ENCODE measurements at places on chromosomes 2 and 18.

- DNase-seq, result no peak
Measured at GRCh38 chr2:10139536-10139935, 17.0 kb downstream of the RRM2 start.

DNA sequence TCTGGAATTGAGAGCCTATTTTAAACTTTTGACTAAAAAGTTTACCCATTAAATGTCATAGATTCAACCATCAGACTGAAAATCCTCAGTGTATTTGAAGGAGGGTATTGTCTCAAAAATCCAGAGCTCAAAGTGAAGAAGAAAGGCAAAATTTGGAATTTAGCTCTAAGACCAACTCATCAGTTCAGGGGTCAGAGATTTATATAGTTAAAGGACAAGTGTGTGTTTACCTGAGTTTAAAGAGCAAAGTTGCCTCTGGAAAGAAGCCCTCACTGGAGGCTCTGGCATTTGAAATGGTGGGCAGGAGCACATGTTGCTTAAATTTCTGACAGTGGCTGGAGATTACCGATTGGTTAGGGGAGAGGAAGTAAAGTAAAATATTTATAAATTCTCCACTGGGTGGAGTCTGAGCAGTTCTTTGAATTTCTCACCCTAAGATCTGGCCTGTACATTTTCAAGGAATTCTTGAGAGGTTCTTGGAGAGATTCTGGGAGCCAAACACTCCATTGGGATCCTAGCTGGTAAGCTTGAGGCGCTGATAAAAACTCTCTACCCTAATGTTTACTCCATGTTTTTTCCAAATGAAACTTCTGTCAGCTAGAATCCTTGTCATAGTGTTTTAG lies at the start of gene KYNU:
Gene KYNU (plus strand): TSS at position 449 of the 623 bp plus-strand sequence. CDS start 7,704 bp downstream, outside the sequence.
- DNase-seq, result no peak

DNA sequence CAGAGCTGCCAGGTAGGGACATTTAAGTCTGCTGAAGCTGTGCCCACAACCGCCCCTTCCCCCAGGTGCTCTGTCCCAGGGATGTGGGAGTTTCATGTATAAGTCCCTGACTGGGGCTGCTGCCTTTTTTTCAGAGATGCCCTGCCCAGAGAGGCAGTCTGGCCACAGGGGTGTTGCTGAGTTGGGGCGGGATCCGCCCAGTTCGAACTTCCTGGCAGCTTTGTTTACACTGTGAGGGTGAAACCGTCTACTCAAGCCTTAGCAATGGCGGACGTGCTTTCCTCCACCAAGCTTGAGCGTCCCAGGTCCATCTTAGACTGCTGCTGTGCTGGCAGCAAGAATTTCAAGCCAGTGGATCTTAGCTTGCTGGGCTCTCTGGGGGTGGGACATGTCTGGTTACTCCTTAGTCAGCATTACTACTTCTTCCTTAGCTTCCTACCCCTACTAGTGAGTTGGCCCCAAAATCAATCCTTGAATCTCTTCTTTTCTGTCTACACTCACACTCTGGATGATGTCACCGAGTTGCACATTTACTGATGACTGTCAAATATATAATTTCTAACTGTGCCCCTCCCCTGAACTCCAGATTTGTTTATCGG lies 31.8 kb upstream of the FSHR start:
- no peak for DNase-seq

- no peak for DNase-seq
Measured at GRCh38 chr2:225437319-225437718, 37.8 kb downstream of the NYAP2 start.

- no peak for DNase-seq
Measured at GRCh38 chr2:165706960-165707487, 87.0 kb downstream of the GALNT3 start.

DNA sequence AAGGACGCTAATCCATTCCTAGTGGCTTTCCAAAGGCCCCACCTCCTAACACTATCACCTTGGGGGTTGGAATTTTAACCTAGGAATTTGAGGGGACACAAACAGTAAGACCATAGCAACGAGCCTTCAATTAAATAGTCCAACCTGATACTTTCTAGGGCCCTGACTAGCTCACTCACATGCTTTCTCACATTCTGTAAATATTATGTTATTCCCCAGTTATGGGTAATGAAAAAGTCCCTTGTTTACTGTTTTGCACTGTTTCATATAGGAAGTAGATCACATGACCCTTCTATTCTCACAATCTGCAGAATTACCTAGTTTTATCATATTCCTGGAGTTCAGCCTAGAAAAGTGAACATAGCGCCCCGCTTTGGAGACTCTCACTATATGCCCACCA lies 1212.1 kb upstream of the ACVR2A start:
- DNase-seq, result no peak

DNA sequence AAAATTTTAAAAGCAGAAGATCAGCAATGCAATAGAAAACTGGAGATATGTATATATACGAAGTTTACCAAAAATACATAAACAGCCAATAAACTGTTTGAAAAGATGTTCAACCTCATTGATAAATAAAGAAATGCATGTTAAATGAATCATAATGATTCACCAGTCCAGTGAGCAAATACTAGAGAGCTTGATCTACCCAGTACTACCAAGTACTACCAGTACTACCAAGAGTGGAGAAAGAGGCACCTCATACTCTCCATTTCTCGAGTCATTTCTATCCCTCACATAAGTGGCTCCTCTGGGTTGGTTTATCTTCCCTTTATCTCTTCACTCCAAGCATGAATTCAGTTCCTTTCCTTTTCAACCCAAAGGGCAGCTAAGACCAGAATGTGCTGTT lies 138.9 kb downstream of the MREG start:
- DNase-seq, result peak; percentile 27

DNA sequence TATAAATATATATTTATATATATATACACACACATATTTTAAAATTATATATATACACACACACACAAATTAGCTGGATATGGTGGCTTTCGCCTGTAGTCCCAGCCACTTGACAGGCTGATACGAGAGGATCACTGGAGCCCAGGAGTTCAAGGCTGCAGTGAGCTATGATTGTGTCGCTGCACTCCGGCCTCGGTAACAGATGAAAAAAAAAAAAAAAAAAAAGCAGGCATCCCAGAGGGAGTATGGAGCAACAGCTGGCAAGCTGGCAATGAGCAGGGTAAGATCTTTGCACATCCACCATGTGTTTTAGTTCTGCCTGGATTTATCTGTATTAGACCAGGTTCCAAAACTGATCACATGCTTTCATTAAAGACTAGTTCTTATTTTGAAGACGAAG lies 170.1 kb downstream of the MAP2 start:
- no peak for DNase-seq

DNA sequence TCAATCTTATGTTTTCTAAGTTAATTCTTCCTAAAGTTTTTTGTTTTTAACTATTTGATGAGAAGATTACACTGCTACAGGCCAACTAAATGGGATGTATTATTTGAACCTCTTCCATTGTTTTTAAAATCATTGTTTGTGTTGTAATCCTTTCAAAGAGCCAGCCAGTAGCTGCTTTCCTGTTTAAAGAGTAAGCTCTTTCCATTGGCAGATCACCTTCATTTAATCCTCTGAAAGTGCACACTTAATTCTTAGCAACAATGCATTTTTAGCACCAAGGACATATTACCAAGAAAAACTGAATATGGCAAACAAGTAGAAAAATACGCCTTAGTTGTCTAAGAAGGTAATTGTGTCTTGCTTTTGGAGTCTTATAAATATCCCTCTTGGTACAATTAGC lies 54.0 kb downstream of the MEIS1 start:
- no peak for DNase-seq

DNA sequence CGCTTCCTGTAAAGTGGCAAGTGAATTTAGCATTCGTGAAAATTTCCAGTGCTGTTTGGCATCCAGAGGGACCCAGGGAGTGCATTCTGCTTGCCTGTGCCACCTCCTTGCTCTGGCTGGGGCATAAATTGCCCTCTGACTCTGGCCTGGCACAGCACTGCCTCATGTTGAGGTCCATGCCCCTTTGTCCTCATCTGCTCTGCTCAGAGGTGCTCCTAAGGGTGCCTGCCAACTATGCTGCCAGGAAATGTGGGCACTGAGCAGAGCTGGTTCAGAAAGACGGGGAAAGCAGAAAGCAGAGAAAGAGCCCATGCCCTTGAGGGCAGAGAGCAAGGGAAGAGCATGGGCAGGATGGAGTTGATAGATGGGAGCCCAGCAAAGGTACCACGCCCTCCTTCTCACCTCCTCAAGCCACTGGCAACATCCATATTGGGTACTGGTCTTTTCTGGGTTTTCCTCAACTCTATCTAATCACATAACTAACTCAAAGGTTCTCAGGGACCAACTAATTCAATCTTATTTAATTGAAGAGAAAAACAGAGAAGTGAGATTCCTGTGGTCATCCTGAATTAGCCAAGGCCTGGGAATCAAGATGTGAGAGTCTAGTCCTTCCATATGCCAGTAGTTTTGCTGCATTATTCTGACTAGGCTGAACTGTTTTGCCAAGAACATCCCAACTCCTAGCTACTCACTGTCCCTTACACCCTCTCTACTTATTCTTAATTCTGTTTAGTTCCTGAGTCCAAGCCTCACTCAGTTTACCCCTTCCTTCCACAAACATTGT lies 441.5 kb upstream of the TNP1 start:
- no peak for DNase-seq
